ENCODE measurements at places on chromosomes 4 and X.

DNA sequence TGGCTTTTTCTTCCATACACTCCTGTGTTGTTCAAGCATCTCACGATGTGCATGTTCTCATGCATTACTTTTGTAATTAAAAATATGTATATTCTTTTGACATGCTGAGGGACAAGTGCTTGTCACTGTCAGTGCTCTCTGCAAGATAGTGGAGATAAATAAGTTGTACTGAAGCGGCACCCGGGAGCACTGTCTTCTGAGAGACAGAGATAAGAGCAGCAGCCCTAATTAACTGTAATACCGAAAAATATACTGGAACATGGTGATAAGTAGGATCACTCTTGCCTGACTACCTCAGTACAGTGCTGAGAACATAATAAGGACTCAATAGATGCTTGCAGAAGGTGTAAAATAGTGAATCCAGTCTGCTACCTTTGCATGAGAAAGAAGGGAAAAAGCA is 9.4 kb upstream of the GPR173 start:
- DNase-seq, result no peak

DNA sequence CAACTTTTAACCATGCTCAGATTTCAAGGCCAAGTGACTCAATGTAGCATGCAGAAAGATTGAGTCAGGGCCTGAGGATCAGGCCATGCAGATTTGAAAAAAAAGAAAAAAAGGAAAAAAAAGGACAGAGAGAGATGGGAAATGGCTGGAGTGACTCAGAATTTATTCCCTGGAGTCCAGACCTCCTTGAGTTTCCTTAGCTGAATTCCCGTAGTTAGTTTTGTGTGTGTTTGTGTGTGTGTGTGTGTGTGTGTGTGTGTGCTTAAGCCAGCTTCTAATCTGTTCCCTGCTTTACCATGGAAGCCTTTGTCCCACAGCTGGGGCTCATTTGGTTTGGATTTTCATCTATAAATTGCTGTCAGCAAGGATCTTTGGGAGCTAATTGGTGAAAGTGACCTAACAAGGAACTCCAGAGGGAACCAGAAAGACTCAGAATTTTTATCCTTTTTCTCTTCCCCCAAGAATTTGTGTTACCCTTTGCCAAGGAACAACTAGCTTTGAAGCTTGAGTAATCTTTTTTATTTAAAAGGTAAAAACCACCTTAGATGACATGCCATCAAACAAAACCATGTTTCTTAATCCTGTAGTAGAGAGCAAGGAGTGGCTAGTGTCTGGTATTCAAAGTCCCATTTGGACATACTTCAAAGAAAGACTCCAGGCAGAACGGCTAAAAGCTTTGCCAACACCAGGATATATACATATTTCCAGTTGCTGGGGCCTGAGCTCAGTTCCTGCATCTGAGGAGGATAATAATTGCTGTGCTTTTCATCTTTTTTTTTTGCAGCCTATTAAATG is 109.0 kb upstream of the DDIT4L start:
- no peak for DNase-seq

DNA sequence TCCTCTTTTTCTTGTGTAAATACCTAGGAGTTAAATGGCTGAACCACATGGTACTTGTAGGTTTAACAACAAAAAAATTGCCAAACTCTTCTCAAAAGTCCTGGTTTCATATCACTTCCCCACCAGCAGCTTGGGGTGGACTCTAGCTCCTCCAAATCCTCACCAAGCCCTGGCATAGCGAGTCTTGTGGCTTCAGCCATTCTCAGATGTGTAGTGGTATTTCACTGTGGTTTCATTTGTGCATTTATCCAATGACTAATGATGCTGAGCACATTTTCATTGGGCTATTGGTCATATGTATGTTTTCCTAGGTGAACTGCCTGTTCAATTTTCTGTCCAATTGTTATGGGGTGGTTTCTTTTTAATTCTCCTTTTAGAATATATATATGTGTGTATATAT is 249.3 kb downstream of the NLGN4X start:
- no peak for DNase-seq

DNA sequence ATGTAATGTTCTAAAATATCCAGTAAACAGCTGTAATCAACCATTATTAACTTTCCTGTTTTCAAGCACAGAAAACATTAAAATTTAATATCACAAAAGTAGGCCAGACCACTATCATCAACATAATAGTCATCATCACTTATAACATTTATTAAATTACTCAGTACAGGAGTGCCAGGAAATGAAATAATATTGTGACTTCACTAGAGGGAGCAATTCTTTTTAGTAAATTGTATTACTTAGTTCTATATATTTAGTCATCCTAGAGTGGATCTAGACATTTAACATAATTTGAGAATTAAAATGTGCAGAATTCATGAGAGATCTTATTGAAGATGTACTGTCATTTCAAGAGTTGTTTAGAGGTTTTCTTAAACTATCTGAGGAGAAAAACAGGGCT is 33.6 kb downstream of the PITX2 start:
- DNase-seq, result no peak

DNA sequence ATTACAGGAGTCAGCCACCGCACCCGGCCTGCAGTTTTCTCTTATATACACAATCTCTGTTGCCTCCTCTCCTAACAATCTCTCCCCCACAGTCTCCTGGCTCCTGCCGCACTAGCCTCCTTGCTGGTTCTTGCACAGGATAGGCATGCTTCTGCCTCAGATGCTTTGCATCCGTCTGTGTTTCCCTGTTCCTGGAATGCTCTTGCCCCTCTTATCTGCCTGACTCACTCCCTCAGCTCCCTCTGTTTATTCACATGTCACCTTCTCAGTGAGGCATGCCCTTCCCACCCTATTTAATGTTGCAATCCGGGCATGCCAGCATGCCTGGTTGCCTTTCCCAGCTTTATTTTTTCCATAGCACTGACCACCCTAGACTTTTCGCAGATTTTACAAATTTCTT is 161.9 kb downstream of the PHF8 start:
- DNase-seq, result no peak

- no peak for DNase-seq
Measured at GRCh38 chrX:52352551-52352950, 16.3 kb upstream of the XAGE2 start.

GRCh38 chrX:8738588-8739189 is 6.8 kb upstream of the ANOS1 start:
- peak; percentile 40 for DNase-seq

All from left cardiac atrium (tissue), 4 donors.